ENCODE measurements at places on chromosomes 12 and 14. TPM values are rescaled to one million over a fixed set of nuclear protein-coding genes. Genes with fewer than 3 reads are reported as not detected.

The ENDOU gene
- not detected for total RNA-seq

The TAS2R13 gene
- not detected for total RNA-seq

The HECTD4 gene
- total RNA-seq, result 12.7 TPM

The SNX6 gene
- 73.6 TPM for total RNA-seq

The TMEM179 gene
- total RNA-seq, result not detected

The OR6C2 gene
- total RNA-seq, result not detected

The TAS2R46 gene
- not detected for total RNA-seq

The ACRBP gene
- total RNA-seq, result 0.24 TPM

The B3GNT4 gene
- total RNA-seq, result 0.55 TPM

The KRT3 gene
- total RNA-seq, result 0.08 TPM

The IKZF4 gene
- 1.7 TPM for total RNA-seq

The CCDC38 gene
- 0.09 TPM for total RNA-seq

The IFNG-AS1 gene
- total RNA-seq, result not detected

The KIF5A gene
- 0.19 TPM for total RNA-seq

The PPP4R4 gene
- total RNA-seq, result 0.50 TPM

The LPCAT3 gene
- total RNA-seq, result 31.4 TPM

The KRT83 gene
- 7.2 TPM for total RNA-seq

The CD27 gene
- not detected for total RNA-seq

The LRTM2 gene
- 0.05 TPM for total RNA-seq

The NOP9 gene
- total RNA-seq, result 16.2 TPM

The ARG2 gene
- 2.2 TPM for total RNA-seq

The PTPRO gene
- not detected for total RNA-seq

The HHIPL1 gene
- total RNA-seq, result 0.16 TPM

The ACOT4 gene
- total RNA-seq, result 2.5 TPM

The OS9 gene
- 110 TPM for total RNA-seq

The FAM216A gene
- total RNA-seq, result 17.3 TPM

The SFSWAP gene
- total RNA-seq, result 28.6 TPM

The ERBB3 gene
- total RNA-seq, result 1.4 TPM

The AMHR2 gene
- total RNA-seq, result 0.75 TPM

The APEX1 gene
- total RNA-seq, result 248 TPM

The TSPAN9 gene
- 69.9 TPM for total RNA-seq

The CLEC4D gene
- not detected for total RNA-seq

The LRRC43 gene
- not detected for total RNA-seq

The KRT2 gene
- total RNA-seq, result not detected

The DLK1 gene
- total RNA-seq, result 0.42 TPM

The RIC8B gene
- total RNA-seq, result 7.1 TPM

The SYT1 gene
- 5.2 TPM for total RNA-seq

The AKAP6 gene
- total RNA-seq, result 0.45 TPM

The CCDC196 gene
- not detected for total RNA-seq

The HCAR3 gene
- total RNA-seq, result not detected

The HOXC6 gene
- total RNA-seq, result 4.4 TPM

The CYP27B1 gene
- 1.7 TPM for total RNA-seq

The RNASE7 gene
- not detected for total RNA-seq

The NUAK1 gene
- total RNA-seq, result 7.5 TPM

The RFC5 gene
- 39.5 TPM for total RNA-seq
